ENCODE measurements at places on chromosomes 1 and 21. TPM values are rescaled to one million over a fixed set of nuclear protein-coding genes. Genes with fewer than 3 reads are reported as not detected.

DNA sequence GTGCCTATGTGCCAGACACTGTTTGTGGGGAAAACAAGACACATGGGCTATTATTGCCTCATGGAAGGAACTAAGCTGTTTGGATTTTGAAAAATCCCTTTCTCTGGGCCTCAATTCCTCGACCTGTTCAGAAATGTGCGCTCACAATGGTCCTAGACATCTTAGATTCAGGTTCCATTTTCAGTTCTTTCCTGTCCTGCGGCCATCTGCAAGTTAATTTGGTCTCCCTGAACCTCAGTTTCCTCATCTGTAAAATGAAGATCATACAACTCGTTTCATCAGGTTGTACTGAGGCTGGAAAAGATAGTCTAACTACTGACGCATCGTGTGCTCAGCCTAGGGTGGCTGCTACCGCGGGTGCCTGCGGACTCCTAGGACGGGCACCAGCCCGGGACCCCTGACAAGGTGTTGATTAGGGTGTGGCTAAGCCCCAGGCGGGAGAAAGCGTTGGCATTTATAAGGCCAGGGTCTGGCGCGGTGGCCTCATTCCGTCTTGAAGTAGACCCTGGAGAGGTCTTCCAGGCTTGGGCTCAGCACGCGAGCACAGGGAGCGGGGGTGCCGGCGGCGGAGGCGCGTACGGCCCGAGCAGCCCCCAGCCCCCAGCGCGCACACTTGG is 493 bp upstream of the ELOA start:
- H3K36me3 ChIP-seq, result no peaks in the 10 kb centered on the region
- H3K4me1 ChIP-seq, result no peaks in the 10 kb centered on the region
- H3K4me3 ChIP-seq, result peak overlapping the region; percentile 100

GRCh38 chr1:24996983-24997893 is 67.2 kb upstream of the RUNX3 start:
- no peak for DNase-seq
- H3K27ac ChIP-seq, result no peak overlapping the region
- no peaks in the 10 kb centered on the region for H3K27me3 ChIP-seq
- no peaks in the 10 kb centered on the region for H3K4me1 ChIP-seq
- H3K4me3 ChIP-seq, result no peak overlapping the region
- H3K36me3 ChIP-seq, result no peaks in the 10 kb centered on the region

- no peak for DNase-seq
- H3K36me3 ChIP-seq, result no peaks in the 10 kb centered on the region
- H3K4me3 ChIP-seq, result no peak overlapping the region
- H3K27me3 ChIP-seq, result no peaks in the 10 kb centered on the region
- H3K27ac ChIP-seq, result no peak overlapping the region
These were observed 29.2 kb upstream of the HHAT start for GRCh38 chr1:210299501-210299900.

- no peak for DNase-seq
- peaks cover 2% of the 10 kb centered on the region for H3K27me3 ChIP-seq
- peaks cover 18% of the 10 kb centered on the region for H3K4me1 ChIP-seq
- no peak overlapping the region for H3K4me3 ChIP-seq
- no peak overlapping the region for H3K27ac ChIP-seq
- H3K36me3 ChIP-seq, result no peaks in the 10 kb centered on the region
These were observed 47.7 kb upstream of the RHOU start for GRCh38 chr1:228687587-228687986.

- no peak for DNase-seq
- H3K4me1 ChIP-seq, result peaks cover 50% of the 10 kb centered on the region
- H3K27ac ChIP-seq, result peak overlapping the region; percentile 65
- H3K4me3 ChIP-seq, result no peak overlapping the region
These were observed 14.9 kb downstream of the CSRP1 start for GRCh38 chr1:201491896-201492511.

- no peaks in the 10 kb centered on the region for H3K4me1 ChIP-seq
- no peaks in the 10 kb centered on the region for H3K36me3 ChIP-seq
- peak; percentile 73 for DNase-seq
- peak overlapping the region; percentile 36 for H3K27ac ChIP-seq
- no peak overlapping the region for H3K4me3 ChIP-seq
- no peaks in the 10 kb centered on the region for H3K27me3 ChIP-seq
These were observed 690 bp downstream of the EPS8L3 start for GRCh38 chr1:109762821-109763645.

GRCh38 chr1:240906477-240906876 is 294.5 kb upstream of the GREM2 start:
- H3K4me3 ChIP-seq, result no peak overlapping the region
- H3K36me3 ChIP-seq, result no peaks in the 10 kb centered on the region
- H3K27me3 ChIP-seq, result no peaks in the 10 kb centered on the region
- no peak overlapping the region for H3K27ac ChIP-seq
- no peaks in the 10 kb centered on the region for H3K4me1 ChIP-seq
- DNase-seq, result peak; percentile 14

DNA sequence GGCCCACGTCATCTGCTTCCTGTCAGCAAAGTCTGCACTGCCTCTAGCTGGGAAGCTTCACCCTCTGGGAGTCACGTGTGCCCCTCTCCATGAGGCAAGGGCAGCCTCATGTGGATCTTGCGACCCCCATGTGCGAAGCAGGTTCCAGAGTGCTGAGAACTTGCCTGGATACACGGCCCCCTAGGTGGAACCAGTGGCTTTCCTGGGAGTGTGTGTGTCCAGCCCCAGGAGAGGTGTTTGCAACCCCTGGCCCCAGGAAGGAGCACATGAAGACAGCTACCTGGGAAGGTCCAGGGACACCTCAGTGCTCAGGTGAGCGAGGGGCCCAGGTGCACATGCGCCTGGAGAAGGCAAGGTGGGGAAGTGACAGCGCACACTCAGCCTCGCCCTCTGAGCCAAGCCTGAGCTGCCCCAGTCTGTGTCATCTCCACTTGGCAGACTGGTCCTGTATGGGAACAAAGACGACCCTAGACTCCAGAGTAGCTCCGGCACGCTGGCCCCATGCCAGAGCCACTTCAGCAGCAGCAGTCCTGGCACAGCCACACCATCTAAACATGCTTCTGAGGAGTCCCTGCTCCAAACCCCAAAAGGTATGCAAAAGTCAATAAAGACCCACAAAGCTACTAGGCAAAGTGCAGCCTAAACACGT is 8.9 kb downstream of the LSS start:
- no peak overlapping the region for H3K27ac ChIP-seq
- DNase-seq, result peak; percentile 74
- no peaks in the 10 kb centered on the region for H3K27me3 ChIP-seq
- H3K4me1 ChIP-seq, result no peaks in the 10 kb centered on the region
- H3K36me3 ChIP-seq, result no peaks in the 10 kb centered on the region

DNA sequence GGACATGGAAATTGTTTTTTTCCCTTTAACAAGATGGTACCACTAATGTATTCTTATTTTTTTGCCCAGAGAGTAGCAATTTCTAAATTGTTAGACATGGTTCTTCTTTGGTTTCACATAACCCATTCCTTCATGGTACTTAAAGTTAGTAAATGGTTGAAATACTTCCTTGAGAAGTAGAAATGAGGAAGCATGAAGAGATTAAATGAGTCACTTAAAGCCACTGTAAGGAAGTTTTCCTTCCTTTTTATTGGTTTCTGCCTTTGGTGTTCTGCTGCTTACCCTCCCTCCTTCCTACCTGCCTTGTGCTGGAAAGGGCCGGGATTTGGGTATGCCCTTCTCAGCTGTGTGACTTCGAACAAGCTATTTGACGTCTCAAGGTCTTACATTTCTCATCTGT is 101.0 kb downstream of the KIF26B start:
- H3K36me3 ChIP-seq, result no peaks in the 10 kb centered on the region
- no peak overlapping the region for H3K27ac ChIP-seq
- H3K4me1 ChIP-seq, result peaks cover 4% of the 10 kb centered on the region
- no peak for DNase-seq
- no peaks in the 10 kb centered on the region for H3K27me3 ChIP-seq

DNA sequence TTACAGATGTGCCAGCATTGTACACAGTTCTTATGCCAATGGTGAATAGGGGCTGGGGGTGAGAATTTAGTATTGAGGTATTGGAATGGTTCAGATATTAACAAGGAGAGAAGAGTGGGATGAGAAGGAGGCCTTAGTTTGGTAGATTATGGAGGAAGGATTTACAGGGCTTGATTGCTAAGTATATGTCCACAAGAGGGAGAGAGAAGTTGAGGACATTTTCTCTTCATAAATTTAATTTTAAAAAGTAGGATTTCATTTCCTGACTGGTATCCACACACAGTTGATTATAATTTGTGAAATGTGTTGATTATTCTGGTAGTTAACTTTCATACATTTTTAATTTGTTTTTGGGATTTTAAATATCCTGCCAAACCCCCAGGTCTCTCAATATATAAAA is 213.0 kb downstream of the ADGRL2 start:
- no peak overlapping the region for H3K27ac ChIP-seq
- no peaks in the 10 kb centered on the region for H3K36me3 ChIP-seq
- no peak for DNase-seq
- H3K4me1 ChIP-seq, result no peaks in the 10 kb centered on the region

- no peak overlapping the region for H3K4me3 ChIP-seq
- no peak for DNase-seq
- peaks cover 15% of the 10 kb centered on the region for H3K4me1 ChIP-seq
- H3K36me3 ChIP-seq, result peaks cover 29% of the 10 kb centered on the region
These were observed 6.8 kb downstream of the SMIM1 start for GRCh38 chr1:3779265-3779911.

DNA sequence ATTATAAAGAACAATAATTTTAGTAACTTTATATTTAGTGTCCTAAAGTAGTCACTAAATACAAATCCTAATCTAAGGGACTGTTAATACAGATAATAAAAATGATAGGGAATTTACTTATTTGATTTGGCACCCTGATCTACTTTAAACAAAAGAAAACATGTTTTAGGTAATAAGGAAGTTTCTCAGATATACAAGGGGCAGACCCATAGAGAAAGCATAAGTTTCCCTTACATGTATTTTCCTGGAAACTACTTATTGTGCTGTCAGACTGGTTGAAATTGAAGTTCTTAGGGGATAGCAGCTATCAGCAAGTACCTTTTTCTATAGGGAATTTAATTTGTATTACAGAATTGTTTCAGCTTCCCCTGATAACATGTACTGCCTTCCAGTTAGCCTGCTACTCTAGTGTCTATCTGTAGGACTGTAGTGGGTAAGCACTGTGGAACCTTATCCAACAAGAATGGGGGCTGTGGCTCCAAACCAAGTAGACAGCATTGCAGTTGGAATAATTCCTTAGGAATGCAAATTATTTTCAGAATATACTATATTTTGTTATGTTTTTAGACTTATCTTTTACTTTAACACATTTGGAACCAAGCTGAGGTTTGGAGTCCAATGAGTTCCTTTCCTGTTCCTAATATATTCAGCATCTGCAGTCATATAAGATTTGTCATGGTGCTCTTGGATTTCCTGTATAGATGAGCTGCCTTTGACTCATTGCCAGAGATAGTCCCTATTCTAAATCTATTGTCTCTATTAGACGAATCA is 14.7 kb downstream of the MSH4 start:
- H3K4me3 ChIP-seq, result no peak overlapping the region
- H3K27me3 ChIP-seq, result no peaks in the 10 kb centered on the region
- no peaks in the 10 kb centered on the region for H3K4me1 ChIP-seq

DNA sequence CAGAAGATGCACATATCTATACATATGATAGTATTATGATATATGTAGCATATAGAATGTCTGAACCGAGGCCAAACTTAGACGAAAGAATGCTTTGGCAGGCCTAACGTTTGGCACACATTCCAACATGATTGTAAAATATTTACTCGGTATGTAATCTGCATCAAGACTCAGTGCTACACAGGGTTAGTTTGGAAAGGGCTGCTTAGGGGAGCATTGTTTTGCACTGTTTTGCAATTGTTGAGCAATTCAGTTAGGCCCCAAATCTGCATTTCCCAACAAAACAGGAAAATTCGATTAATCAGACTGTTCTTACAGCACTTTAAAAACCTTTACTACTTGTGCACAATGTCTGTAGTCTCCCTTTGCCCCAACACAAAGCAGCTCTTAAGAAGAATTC is 216.0 kb upstream of the NEGR1 start:
- peaks cover 14% of the 10 kb centered on the region for H3K4me1 ChIP-seq
- peak; percentile 63 for DNase-seq
- H3K4me3 ChIP-seq, result no peak overlapping the region
- no peaks in the 10 kb centered on the region for H3K36me3 ChIP-seq
- H3K27ac ChIP-seq, result no peak overlapping the region

- H3K4me1 ChIP-seq, result peaks cover 17% of the 10 kb centered on the region
- H3K27ac ChIP-seq, result no peak overlapping the region
- H3K36me3 ChIP-seq, result peaks cover 3% of the 10 kb centered on the region
- DNase-seq, result peak; percentile 32
- H3K4me3 ChIP-seq, result no peak overlapping the region
These were observed 1.5 kb downstream of the UBE2G2 start for GRCh38 chr21:44800103-44800502.

- no peaks in the 10 kb centered on the region for H3K36me3 ChIP-seq
- peak overlapping the region; percentile 61 for H3K27ac ChIP-seq
- H3K4me1 ChIP-seq, result peaks cover 4% of the 10 kb centered on the region
- no peak overlapping the region for H3K4me3 ChIP-seq
- H3K27me3 ChIP-seq, result no peaks in the 10 kb centered on the region
These were observed 33.1 kb upstream of the ERRFI1 start for GRCh38 chr1:8059161-8059622.

GRCh38 chr1:2874607-2875480 is 73.4 kb upstream of the TTC34 start:
- H3K27me3 ChIP-seq, result no peaks in the 10 kb centered on the region
- DNase-seq, result peak; percentile 94
- H3K4me3 ChIP-seq, result no peak overlapping the region
- H3K4me1 ChIP-seq, result no peaks in the 10 kb centered on the region
- H3K36me3 ChIP-seq, result no peaks in the 10 kb centered on the region

DNA sequence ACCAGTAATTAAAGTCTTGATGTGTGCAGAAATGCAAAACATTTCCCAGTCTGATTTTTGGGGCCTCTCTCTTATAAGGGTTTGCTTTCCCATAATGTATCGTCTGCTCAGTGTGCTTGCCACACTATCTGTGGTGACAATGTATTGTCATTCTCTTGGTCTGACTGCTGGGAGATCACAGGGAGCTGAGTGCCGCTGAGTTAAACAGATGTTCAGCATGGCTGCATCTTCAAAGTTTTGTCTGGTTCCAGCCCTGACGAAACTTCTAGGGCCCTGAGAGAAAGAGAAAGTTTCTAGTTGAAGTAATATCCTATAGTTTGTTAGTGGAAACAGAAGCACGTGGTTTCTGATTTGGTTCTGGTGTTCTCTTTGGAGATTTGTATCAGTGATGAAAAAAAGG is 42.6 kb downstream of the DNM3 start:
- H3K27me3 ChIP-seq, result no peaks in the 10 kb centered on the region
- H3K4me3 ChIP-seq, result no peak overlapping the region
- no peak for DNase-seq
- H3K27ac ChIP-seq, result no peak overlapping the region
- H3K4me1 ChIP-seq, result no peaks in the 10 kb centered on the region
- H3K36me3 ChIP-seq, result no peaks in the 10 kb centered on the region

DNA sequence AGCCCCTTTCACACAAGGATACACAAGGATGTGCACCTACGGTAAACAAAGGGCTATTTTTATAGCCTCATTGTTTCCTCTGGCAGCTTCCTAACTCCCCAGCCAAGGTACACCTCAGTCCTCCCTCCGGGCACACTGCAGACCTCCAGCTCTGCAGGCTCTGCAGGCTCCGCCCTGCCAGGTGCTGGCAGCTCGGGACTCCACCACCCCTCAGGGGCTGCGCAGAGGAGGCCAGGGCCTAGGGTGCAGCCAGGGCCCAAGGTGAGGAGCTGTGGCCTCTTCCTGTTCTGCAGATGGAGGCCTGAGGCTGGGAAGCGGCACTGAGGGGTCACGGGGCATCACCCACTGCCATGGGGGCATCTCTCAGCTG is 19.8 kb upstream of the CLSTN1 start:
- no peaks in the 10 kb centered on the region for H3K36me3 ChIP-seq
- H3K4me3 ChIP-seq, result no peak overlapping the region
- H3K27me3 ChIP-seq, result no peaks in the 10 kb centered on the region
- H3K4me1 ChIP-seq, result peaks cover 19% of the 10 kb centered on the region
- DNase-seq, result no peak

MFAP2 gene
- 28.5 TPM for total RNA-seq

OR2T35 gene
- total RNA-seq, result not detected

ZBTB17 gene
- total RNA-seq, result 28.0 TPM

DNASE2B gene
- 1.3 TPM for total RNA-seq

NMNAT2 gene
- total RNA-seq, result 0.88 TPM

SLC5A9 gene
- 20.3 TPM for total RNA-seq

CAMK2N1 gene
- total RNA-seq, result 44.3 TPM

All from lung (tissue), 17 donors.